ENCODE measurements at places on chromosomes 5 and 9.

- peak; percentile 18 for DNase-seq
These were observed 27.5 kb downstream of the ZNF474 start for GRCh38 chr5:122156724-122157325.

DNA sequence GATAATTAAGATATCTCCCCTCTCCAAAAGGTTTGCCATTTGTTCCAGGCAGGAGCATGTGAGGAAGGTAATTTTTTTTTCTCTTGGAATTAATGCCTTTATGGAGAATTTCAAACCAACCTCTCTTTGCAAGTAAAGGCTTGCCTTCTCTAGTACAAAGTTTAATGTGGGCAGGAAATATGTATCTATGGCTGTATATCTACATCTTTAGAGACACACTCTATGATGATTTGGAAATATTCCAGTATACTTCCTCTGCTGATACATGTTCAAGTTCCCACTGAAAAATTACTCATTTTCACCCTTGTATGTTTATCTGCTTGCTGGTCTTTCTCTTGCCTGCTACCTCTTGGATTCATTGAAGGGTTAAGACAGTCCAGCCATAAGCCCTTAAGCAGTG is 83.5 kb upstream of the SEMA6A start:
- no peak for DNase-seq

GRCh38 chr5:154380263-154380662 is 65.5 kb upstream of the SAP30L start:
- no peak for DNase-seq

GRCh38 chr5:102986074-102986473 is 133.9 kb downstream of the GIN1 start:
- no peak for DNase-seq

GRCh38 chr9:36881743-36882441 is 152.2 kb downstream of the PAX5 start:
- no peak for DNase-seq

- no peak for DNase-seq
These were observed 375.6 kb downstream of the ADGRV1 start for GRCh38 chr5:90934091-90934719.

GRCh38 chr9:17057729-17058128 is 77.1 kb upstream of the CNTLN start:
- DNase-seq: no peak

- DNase-seq: no peak
These were observed 189.0 kb downstream of the CETN3 start for GRCh38 chr5:90220554-90220953.

GRCh38 chr9:119282476-119283077 is 86.7 kb downstream of the BRINP1 start:
- no peak for DNase-seq

DNA sequence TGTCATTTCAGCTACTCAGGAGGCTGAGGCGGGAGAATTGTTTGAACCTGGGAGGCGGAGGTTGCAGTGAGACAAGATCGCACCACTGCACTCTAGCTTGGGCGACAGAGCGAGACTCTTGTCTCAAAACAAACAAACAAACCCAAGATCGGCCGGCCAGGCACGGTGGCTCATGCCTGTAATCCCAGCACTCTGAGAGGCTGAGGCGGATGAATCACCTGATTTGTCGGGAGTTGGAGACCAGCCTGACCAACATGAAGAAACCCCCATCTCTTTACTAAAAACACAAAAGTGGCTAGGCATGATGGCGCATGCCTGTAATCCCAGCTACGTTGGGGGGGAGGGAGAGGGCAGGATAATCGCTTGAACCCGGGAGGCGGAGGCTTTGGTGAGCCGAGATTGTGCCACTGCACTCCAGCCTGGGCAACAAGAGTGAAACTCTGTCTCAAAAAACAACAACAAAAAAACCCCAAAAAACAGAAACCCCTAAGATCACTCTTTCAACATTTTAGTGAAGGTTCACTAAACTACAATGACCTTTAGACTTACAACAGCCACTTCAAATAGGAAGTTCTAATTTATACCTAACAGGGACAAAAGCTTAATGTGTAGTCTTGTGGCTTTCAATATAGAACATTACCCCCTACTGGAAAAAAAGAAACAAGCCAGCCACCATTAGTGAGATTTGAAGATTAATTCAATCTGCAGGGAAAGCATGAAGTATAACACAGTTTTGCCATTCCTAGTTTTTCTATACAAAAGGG is 7.0 kb downstream of the HSPA9 start:
- no peak for DNase-seq

GRCh38 chr5:113226116-113226736 is 208.6 kb downstream of the TSSK1B start:
- no peak for DNase-seq

DNA sequence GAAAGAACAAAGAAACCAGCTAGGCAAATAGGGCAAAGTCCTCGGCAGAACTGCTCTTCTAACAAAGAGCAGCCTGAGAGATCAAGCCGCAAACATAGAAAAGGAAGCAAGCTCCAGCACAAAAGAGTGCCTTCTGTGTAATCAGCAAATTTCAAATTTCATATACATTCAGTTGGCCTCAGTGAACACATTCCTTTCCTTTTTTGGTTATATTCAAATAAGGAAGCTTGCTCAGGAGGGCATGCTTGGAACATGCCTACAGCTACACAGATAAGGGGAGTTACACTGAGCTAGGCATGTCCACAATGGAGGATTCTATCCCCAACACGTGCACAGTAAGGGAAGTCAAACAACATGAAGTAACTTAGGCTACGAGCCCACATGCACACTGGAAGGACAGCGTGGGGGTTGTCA is 23.4 kb downstream of the IL33 start:
- DNase-seq: no peak

- peak; percentile 91 for DNase-seq
These were observed 704 bp downstream of the SUSD1 start for GRCh38 chr9:112174222-112174964.

DNA sequence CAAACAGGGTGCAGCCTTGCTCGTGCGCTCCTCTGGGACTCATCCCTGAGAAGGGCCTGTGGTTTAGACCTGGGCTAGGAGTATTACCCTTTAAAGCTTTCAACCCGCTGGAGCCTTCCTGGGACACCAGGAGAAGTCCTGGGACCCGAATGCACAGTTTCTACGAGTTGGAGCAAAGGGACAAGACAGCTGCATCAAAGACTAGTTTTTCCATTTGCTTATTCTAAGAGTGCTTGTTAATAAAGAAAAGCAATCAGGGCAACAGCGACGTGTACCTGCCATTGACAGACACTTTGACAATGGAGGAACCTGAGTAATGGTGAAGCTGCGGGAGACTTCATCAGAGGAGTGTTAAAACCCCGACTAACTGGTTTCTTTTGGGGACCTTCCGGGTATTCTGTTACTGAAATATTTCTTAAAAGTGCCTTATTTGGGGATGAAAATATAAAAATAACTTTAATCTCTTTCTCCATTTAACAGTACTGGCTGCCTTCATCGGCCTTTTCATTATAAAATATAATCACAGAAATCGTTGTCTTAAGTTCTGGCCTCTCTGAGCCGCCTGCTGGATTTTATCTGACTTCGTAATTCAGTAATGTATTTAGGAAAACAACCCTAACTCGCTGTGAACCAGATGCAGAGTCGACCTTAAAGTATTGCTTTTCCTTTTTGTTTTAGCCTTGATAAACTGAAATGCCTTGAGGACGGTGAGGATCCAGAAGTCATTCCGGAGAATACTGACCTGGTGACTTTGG is 732 bp downstream of the SNAPC3 start:
- peak; percentile 52 for DNase-seq

- DNase-seq: no peak
These were observed 61.6 kb downstream of the PSAT1 start for GRCh38 chr9:78358329-78359051.

DNA sequence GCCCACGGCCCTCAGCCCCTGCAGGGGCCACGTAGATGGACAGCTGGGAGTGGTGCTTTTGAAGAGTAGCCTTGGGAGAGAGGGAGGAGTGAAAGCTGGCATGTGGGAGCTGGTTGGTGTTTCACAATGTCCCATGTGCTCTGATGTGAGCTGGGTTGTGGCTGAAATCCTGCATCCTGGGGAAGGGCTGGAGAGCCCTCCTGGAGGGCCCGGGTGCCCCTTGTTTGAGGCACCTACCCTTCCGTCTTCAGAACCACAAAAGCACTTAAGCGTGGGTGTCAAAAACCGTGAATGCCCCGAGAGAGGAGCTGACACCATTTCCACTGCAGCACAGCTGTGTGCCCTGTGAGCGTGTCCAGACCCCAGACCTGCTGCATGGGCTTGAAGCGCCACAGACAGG is 199.1 kb upstream of the ZNF618 start:
- no peak for DNase-seq

GRCh38 chr9:129392093-129392541 is 214.1 kb upstream of the IER5L start:
- no peak for DNase-seq

- DNase-seq: no peak
These were observed 16.1 kb downstream of the EQTN start for GRCh38 chr9:27280860-27281259.

- no peak for DNase-seq
These were observed 41.2 kb downstream of the FREM1 start for GRCh38 chr9:14868772-14869583.

DNA sequence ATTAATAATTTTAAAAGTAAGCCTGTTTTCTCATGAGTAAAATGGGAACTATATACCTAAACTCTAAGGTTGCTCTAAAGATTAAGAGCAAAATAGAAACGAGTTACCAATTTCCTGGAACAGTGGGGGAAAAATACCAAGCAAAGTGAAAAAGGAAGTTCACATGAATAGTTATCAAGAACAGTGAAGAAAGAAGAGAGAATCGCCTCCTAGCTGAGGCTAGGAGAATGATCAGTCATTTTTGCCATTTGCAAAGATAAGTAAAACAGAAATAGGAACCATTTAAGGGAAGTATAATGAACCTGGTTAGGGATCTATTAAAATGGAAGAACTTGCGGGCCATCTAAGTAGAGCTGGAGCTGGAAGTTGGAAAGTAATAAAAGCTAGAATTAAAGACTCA is 50.7 kb downstream of the P4HA2 start:
- peak; percentile 60 for DNase-seq

DNA sequence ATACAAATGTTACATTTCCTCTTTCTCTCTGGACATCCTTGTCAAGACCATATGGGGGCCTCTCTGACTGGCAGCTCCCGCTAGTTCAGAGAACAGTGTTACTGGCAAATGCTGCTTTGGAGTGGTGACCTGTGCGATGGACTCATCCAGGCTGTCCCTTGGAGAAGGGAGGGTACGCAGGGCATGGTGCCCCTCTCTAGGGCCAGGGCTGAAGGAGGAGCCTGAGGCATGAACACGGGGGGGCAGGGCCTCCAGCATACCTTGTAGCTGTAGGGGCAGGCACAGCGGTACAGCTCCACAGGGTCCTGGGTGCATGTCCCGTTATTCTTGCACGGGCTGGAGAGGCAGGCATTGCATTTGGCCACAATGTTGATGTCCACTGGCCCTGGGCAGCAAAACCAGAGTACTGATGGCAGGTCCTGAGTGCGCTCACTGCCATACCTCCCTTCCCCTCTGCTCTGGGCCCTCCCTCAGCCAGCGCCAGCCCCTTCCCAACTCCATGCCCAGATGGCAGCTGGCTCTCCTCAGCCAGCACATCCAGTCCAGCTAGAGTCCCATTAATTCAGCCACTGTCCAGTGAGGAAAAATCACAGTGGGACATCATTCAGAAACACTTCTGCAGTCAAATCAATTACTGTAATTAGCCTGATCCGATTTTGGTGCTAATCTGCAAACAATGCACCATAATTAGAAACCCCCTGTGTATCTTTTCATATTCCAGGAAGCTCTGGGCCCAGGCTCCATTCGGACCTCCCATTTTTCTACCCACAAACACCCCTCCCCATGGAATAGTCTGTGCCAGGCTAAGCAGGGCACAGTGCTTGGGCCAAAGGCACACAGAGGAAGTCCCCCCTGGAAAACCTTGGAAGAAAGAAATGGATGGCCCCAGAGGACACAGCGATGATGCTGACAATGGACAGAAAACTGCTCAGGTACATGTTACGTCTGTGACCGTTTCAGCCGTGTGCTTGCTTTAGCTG is 128.8 kb upstream of the PANK3 start:
- no peak for DNase-seq

DNA sequence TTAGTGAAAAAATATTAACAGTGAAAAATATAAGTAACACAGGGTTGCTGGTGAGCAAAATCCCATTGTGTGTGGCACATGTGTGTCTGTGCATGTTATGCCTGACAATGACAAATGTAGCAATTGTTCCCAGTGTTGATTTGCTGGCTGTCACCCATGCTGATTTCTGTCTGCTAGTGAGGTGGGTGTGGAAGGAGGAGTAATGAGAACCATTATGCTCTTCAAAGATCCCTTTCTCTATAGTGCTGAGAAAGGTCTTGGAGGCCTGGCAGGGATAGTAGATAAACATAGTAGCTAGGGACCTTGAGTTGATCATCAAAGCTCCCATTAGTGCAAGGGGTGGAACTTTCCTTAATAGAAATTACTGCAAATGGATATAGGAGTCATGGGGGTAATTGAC is 152.5 kb upstream of the CLINT1 start:
- no peak for DNase-seq

GRCh38 chr5:109701792-109702191 is 12.1 kb downstream of the MAN2A1 start:
- no peak for DNase-seq

- DNase-seq: no peak
These were observed 61.2 kb downstream of the UBAP1 start for GRCh38 chr9:34240006-34240405.

- DNase-seq: no peak
These were observed 804.6 kb upstream of the DMAC1 start for GRCh38 chr9:8604201-8604600.

GRCh38 chr9:10434412-10434811 is 178.4 kb downstream of the PTPRD start:
- DNase-seq: no peak

GRCh38 chr5:135173662-135174290 is 139.7 kb upstream of the PITX1 start:
- DNase-seq: no peak

GRCh38 chr9:110451726-110452125 is 114.1 kb upstream of the TXNDC8 start:
- no peak for DNase-seq

DNA sequence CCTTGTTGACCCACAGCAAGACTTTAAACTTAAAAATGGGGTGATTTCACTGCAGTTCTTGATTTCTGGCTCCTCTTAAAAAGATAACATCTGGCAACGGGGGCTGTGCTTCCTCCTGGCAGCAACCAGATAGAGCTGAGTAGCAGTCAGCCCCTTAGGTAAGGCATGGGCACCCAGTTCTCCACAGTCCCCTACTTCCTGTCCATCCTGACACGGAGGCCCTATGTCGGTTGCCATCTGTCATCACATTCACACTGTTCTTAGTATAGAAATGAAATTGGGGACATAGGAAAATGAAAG is 11.7 kb downstream of the CD74 start:
- DNase-seq: no peak

- no peak for DNase-seq
These were observed 301.0 kb downstream of the DOCK8 start for GRCh38 chr9:515665-516064.

- no peak for DNase-seq
These were observed 236.2 kb downstream of the NNT start for GRCh38 chr5:43839218-43839617.

GRCh38 chr5:103428411-103428871 is 134.1 kb downstream of the NUDT12 start:
- no peak for DNase-seq

All from GM13977 (cell line).